ENCODE measurements at places on chromosomes 16 and 17. TPM values are rescaled to one million over a fixed set of nuclear protein-coding genes. Genes with fewer than 3 reads are reported as not detected.

DNA sequence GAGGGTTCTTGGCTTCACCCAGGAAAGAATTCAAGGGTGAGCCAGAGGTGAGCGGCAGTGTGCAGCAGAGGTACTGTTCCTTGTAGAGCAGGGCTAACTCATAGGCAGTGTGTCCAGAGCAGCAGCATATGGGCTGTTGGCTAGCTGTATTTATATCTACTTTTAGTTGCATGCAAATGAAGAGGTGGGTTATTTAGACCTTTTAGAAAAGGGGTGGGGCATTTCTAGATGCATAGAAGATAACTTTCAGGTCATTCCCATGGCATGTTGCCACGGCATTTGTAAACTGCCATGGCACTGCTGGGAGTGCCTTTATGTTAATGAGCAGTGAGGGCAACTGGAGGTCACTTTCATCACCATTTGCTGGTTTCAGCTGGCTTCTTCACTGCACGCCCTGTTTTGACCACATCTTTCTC is 141.0 kb downstream of the STX8 start:
- H3K36me3 ChIP-seq, result no peaks in the 10 kb centered on the region
- no peak overlapping the region for H3K4me3 ChIP-seq
- peaks cover 11% of the 10 kb centered on the region for H3K4me1 ChIP-seq
- H3K27me3 ChIP-seq, result no peaks in the 10 kb centered on the region

EFNB3 gene
- 5.5 TPM for total RNA-seq

- no peaks in the 10 kb centered on the region for H3K36me3 ChIP-seq
- H3K4me3 ChIP-seq, result no peak overlapping the region
- H3K27ac ChIP-seq, result no peak overlapping the region
These were observed 25.2 kb upstream of the GPRC5B start for GRCh38 chr16:19909750-19910322.

PRAC2 gene
- 135 TPM for total RNA-seq

GRCh38 chr17:66900126-66901010 is 64.1 kb upstream of the CACNG4 start:
- H3K4me1 ChIP-seq, result peaks cover 4% of the 10 kb centered on the region
- no peaks in the 10 kb centered on the region for H3K36me3 ChIP-seq
- H3K27ac ChIP-seq, result no peak overlapping the region
- DNase-seq, result no peak
- no peak overlapping the region for H3K4me3 ChIP-seq

DNA sequence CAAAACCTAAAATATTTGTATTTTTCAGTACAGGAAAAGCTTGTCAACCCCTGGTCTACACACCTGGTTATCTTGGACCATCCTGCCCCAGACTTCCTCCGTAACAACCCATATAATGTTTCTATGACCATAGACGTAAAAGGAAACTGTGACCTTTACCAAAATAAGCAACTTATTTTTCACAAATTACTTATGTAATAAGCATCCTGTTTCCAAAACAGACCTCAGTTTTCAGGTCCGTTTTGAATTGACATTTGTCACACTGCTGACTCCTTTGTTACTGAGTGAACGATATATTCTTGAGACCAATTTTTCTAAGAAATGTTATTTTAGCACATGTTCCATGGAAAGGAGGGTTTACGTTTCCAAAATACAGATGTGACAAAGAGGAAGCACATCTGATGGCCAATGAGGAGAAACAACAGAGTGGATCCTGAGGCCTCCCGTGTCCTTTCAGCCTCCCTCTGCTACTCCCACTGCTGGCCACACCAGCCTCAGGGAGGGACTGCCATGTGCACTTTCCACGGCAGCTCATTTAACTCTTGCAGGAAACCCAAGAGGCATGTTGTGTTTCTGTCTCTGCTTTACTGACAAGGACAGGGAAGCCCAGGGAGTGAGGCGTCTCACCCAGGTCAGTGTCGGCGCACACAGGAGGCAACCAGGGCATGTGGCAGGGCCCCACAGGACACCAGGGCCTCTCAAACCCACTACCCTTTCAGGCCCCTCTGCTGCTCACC is 20.1 kb upstream of the ALDH3A1 start:
- no peaks in the 10 kb centered on the region for H3K27me3 ChIP-seq
- H3K27ac ChIP-seq, result peak overlapping the region; percentile 3
- no peaks in the 10 kb centered on the region for H3K36me3 ChIP-seq
- no peak overlapping the region for H3K4me3 ChIP-seq
- no peak for DNase-seq
- no peaks in the 10 kb centered on the region for H3K4me1 ChIP-seq

- no peak for DNase-seq
- no peaks in the 10 kb centered on the region for H3K27me3 ChIP-seq
- H3K27ac ChIP-seq, result no peak overlapping the region
- H3K4me1 ChIP-seq, result no peaks in the 10 kb centered on the region
These were observed 59.0 kb downstream of the MSI2 start for GRCh38 chr17:57315061-57316015.

- H3K4me3 ChIP-seq, result no peak overlapping the region
- DNase-seq, result no peak
- H3K4me1 ChIP-seq, result no peaks in the 10 kb centered on the region
- H3K36me3 ChIP-seq, result no peaks in the 10 kb centered on the region
- H3K27me3 ChIP-seq, result no peaks in the 10 kb centered on the region
These were observed 51.6 kb downstream of the PMP22 start for GRCh38 chr17:15213381-15214087.

DNA sequence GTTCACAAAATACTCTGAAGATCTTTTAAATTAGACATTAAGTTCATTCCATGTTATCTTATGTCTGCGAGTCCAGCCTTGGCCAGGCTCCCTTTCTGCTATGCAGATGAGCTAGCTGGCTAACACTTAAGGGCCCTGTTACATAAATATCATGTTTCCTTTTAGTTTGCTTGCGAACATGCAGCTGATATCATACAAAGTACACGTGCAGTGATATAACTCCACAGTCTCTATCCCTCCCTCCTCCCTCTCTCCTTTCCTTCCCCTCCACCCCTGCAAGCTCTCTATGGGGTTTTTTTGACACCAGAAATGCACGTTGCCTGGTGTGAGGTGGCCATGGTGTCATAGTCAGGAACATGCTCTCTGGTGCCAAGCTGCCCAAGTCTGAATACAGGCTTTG is 46.1 kb downstream of the ARHGAP17 start:
- H3K36me3 ChIP-seq, result peaks cover 8% of the 10 kb centered on the region
- no peak overlapping the region for H3K27ac ChIP-seq
- DNase-seq, result no peak
- H3K4me3 ChIP-seq, result no peak overlapping the region

NUPR1 gene
- total RNA-seq, result 107 TPM

ATP2A3 gene
- 44.5 TPM for total RNA-seq

- H3K4me1 ChIP-seq, result peaks cover 17% of the 10 kb centered on the region
- H3K4me3 ChIP-seq, result no peak overlapping the region
- H3K36me3 ChIP-seq, result no peaks in the 10 kb centered on the region
- H3K27me3 ChIP-seq, result no peaks in the 10 kb centered on the region
- no peak for DNase-seq
These were observed 2.8 kb upstream of the HOXB13 start for GRCh38 chr17:48731355-48731754.

DNA sequence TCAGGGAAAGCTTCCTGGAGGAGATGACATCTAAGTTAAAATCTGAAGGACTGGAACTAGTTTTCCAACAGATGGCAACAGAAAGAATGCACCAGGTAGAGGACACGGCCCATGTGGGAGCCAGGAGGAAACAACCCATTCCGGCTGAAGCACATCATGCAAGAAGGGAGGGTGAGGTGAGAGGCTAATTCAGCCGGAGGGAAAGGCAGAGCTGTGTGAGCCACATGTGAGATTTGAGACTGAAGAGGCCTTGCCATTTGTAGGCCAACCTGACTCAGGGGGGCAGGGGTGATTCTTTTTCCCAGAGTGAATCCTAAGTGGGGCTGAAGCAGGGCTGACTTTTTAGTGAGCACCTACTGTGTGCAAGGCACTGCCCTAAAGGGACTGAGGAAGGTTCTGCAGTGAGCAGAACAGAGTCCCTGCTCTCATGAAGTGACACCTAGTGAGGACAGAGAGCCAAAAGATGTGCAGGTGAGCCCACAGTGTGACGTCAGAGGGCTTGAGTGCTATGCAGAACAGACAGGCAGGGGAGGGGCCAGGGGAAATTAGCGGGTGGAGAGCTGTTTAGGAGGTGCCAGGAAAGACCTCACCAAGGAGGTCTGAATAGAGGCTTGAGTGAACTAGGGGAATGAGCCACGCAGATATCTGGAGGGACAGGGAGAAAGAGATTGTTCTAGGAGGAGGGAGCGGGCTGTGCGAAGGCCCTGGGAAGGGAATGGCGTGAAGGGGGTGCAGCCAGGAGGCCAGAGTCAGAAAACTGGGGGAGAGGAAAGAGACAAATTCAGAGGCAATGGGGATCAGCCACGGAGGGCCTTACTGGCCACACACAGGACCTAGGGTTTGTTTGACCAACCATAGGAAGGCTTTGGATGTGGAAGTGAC is 19.8 kb upstream of the IL21R start:
- H3K4me1 ChIP-seq, result no peaks in the 10 kb centered on the region
- H3K4me3 ChIP-seq, result no peak overlapping the region
- no peaks in the 10 kb centered on the region for H3K36me3 ChIP-seq
- no peak overlapping the region for H3K27ac ChIP-seq
- no peaks in the 10 kb centered on the region for H3K27me3 ChIP-seq

ANKS4B gene
- not detected for total RNA-seq

DNA sequence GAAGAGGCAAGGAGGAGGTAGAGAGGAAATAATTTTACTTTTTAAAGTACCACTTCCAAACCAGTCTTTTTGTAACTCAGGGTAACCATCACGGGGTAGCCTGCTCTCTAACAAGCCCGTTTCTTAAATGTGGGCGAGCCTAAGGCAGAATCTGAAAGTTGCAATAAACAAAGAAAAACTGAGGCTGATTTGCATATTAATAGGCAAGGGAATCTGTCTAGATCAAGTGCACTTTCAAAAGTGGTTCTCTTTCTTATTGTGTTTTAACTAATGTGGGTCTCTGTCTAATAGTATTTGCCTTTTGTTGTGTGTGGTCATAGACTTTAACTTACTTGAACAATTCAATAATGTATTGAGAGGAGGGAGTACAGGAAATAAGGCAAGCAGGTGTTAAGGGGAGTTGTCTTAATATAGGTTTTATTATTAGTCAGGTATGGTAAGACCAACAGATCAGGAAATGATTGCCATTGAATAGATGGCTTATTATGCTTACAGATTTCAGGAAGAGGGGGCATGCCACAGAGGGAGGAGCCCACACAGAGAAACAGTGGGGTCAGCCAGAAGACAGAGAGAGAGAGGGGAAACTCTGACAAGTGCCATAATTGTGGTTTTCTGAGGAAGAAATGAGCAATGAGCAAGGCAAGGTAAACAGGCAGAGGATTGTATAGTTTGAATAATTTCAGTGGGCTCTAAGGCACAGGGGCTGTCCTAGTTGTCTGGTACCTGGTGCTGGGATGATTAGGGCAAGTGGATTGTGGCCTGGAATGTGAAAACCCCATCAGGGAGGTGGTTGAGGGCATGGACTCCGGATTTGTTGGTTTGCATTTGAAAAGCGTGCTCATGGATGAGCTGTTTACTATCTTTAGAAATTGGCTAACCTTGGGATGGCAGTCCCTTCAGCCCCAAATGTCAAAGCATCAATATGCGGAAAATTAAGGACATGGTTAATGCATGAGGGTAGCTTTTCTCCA is 237.2 kb downstream of the TOX3 start:
- DNase-seq, result no peak
- H3K4me3 ChIP-seq, result no peak overlapping the region
- no peaks in the 10 kb centered on the region for H3K27me3 ChIP-seq
